ENCODE measurements at places on chromosomes 7 and 10. TPM values are rescaled to one million over a fixed set of nuclear protein-coding genes. Genes with fewer than 3 reads are reported as not detected.
A peak's percentile ranks its signal among the peaks of the same experiment; 100 is the strongest.

- DNase-seq = no peak
Measured at GRCh38 chr10:77520290-77520689, 117.3 kb downstream of the KCNMA1 start.

- no peak for DNase-seq
Measured at GRCh38 chr10:62561151-62561550, 187.0 kb downstream of the ZNF365 start.

DNA sequence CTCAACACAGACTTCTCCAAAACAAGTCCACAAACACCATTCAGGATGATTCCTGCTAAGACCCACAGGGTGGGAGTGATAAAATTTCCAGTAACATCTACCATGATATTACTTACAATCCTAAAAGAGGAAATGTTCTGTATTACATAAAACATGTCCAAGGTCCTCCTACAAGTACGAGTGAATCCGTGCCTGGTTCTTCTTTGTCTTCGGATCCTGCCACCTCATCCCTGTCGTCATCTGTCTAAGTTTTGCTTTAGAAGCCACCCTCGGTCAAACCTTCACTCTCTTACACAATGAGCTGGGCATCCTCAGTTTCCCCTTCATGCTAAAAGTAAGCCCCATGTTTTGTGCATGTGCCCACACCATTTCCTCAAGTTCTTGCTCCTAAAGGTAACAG, 279.0 kb downstream of the KCNMA1 start:
- DNase-seq = no peak

GRCh38 chr7:16651396-16652239, 5.6 kb downstream of the BZW2 start:
- DNase-seq = no peak

- DNase-seq = no peak
Measured at GRCh38 chr7:92727755-92728154, 108.6 kb downstream of the CDK6 start.

DNA sequence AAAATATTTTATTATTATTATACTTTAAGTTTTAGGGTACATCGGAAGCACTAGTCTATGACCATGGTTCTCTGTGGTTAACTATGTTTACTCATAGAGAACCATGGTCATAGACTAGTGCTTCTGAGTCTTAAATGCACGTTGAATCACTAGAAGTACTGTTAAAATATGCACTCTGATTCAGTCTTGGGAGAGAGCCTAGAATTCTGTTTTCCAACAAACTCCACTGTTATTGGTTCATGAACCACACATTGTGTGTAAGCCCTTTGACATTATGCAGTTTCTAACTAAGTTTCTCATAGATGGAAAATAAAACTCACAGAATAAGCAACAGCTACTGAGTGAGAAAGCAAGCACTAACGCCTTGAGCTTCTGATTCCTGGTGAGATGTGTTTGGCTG, 1120.6 kb downstream of the SORCS1 start:
- no peak for DNase-seq

DNA sequence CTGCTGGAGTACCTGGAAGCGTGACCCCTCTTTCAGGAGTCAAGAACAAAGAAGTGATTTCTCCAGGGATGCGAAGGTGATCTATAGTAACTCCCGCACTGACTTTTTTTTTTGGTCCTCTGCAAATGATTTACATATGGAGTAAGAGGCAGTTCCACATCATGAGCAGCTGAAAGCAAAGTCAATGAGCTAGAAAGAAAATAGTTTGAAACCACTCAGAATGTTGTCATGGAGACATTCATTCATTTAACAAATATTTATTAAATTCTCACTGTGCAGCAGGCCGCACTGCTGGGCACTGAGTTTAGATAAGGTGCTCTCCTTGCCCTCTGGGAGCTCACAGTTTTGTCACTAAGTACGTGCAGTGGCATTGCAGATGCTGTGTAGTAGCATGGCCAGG, 206.7 kb downstream of the CAMK1D start:
- no peak for DNase-seq

DNA sequence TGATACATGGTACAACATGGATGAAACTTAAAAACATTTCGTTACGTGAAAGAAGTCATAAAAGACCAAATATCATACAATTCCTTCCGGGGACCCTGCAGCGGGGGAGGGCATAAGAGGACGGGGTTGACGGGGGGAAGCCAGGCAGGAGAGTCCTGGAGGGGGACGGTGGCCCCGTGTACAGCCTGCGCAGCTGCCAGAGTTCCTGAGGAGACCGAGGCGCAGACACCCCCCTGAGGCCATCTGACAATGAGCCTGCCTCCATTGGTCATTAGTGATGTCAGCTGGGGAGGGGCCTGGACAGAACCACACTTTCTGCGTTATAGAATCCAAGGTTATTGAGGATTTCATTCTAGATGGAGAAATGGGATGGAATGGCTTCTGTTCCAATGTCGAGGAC, 47.2 kb downstream of the PRKAG2 start:
- no peak for DNase-seq

GRCh38 chr7:141697211-141697871, 4.6 kb downstream of the DENND11 start:
- peak; percentile 80 for DNase-seq

- no peak for DNase-seq
Measured at GRCh38 chr10:94344522-94345122, 18.1 kb downstream of the NOC3L start.

DNA sequence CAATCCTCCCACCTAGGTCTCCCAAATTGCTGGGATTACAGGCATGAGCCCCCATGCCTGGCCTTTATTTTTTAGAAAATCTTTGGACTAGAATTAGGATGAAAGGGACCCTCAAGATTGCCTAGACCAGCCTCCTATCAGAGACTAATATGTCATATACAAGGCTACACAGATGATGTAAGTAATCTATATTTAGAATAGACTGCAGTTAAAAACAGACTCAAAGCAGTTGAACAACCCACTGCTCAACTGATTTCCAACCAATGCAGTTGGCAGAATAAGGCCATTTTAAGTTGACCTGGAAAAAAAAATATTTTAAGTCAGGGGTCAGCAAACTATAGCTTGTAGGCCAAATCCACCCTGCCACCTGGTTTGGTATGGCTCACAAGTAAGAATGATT, 27.7 kb downstream of the PSPH start:
- DNase-seq = peak; percentile 46

DNA sequence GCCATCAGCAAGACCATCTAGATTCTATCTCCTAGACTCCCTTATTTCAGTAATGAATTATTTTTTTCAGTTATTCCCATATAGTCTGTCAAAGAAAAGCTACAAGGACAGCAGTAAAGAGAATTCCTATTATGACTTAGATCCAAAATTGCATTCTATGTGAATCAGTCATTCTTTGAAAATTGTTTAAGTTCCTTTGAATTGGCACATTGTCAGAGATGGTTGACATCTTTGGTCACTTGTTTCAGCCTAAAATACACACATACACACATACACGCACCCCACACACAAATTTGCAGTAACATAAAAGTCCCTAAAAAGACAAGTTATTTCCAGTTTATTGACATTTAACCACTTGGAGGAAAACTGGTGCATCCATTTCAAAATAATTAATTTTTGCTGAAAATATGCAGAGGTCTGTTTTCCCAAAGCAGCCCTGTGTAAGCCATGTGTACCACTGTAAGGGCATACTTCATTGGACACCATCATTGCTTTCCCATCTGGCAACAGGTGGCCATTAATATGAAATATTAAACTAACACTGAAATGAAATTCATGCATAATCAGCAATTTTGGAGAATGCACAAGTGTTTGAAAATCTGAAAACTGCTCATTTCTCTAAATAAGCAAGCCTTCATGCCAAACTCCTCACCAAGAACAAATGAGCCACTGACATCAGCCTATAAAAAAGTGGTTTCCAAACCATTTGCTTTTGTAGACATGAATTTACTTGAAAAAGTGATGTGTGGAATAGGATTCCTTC, 121.7 kb upstream of the COL1A2 start:
- DNase-seq = peak; percentile 12

DNA sequence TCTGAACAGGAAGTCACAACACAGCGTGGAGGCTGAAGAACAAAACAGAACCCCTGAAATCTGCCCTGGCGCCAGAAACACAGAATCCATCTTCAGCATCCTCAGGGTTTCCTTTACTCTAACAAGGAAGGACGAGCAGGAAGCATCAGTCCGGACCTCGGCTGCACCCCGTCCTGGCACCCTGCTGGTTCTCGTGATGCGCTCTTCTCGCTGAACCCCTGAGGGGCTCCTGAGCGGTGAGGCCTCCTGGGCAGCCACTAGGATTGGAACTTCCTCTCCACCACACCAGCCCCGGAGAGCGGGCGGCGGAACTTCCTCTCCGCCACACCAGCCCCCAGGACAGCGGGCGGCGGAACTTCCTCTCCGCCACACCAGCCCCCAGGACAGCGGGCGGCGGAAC, 461.9 kb downstream of the PTPRN2 start:
- DNase-seq = no peak

GRCh38 chr10:4826792-4827324, 851 bp downstream of the AKR1E2 start:
- no peak for DNase-seq

DNA sequence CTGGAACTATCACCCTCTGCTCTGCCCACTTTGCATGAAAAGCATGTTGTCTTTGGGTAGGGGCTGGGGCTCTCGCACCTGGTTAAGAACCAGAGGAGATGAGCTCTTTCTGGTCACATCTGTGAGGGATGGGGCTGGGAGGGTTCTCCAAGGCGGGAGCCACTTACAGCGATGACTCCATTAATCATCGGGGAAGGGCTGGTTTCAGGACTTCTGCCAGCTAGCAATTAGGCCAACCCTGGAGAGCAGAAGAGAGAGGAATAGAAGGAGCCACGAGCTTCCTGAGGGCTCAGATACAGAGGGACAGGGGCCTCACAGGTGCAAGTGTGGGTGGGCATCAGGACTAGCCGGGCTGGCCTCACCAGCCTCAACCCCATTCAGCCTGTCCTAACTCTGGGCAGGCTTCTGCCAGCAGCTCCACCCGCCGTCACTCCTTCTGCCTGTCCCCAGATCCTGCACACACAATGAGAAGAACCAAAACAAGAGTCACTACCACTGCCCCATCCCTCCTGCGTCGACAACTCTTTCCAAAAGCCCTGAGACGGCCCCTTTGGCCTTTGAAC, 8.4 kb downstream of the AQP1 start:
- DNase-seq = peak; percentile 69

DNA sequence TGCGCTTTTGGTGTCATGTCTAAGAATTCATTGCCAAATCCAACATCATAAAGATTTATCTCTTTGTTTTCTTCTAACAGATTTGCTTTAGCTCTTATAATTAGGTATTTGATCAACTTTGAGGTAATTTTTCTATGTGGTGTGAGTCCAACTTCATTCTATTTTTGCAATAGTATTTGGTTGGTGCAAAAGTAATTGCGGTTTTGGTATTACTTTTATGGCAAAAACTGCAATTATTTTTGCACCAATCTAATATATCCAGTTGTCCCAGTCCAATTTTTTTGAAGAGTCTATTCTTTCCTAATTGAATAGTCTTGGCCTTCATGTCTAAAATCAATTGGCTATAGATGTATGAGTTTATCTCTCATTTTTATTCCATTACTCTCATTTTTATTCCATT, 535.5 kb downstream of the ATRNL1 start:
- no peak for DNase-seq

DNA sequence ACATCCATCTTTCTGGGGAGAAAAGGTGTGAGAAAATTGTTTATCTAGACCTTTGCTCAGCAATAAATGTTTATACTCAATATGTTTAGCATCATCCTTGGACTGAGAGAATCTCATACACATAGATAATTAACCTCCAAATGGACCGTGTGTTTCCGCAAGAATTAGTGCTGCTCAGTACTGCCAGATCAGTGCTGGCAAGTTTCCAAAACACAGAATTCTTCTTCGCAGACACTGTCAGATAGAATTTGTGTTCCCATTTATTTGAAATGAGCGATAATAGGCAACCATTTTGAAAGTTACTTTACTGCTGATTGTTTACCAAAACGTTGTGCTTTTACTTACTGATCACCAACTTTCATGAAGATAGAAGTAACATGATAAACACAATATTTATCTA, 33.7 kb downstream of the STAMBPL1 start:
- no peak for DNase-seq

- no peak for DNase-seq
Measured at GRCh38 chr10:1738950-1739349, 1.6 kb upstream of the ADARB2 start.

DNA sequence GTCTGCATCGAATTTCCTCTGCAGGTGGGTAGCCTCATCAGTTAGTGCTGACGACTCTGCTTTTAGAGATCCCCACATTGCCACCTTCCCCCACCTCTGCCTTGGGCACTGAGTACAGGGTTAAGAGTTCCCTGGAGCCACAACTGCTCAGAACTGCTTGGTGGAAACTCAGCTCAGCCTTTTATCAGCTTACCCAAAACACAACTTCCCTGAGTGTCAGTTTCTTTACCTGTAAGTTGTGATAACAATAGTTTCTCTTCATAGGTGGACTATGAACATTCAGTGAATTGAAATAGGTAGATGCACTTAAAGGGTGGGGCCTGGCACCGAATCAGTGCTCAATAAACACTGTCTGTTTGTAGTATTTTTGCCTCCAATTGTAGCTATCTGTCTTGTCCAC, 11.3 kb downstream of the ASB13 start:
- no peak for DNase-seq

SPDYE1 gene
- not detected for total RNA-seq

TBX20 gene
- total RNA-seq = not detected

SLC4A2 gene
- 662 TPM for total RNA-seq

PRF1 gene
- not detected for total RNA-seq

BET1 gene
- 34.6 TPM for total RNA-seq

OR2A12 gene
- not detected for total RNA-seq

PRTFDC1 gene
- 0.29 TPM for total RNA-seq

TAS2R5 gene
- total RNA-seq = 0.52 TPM

PRPS1L1 gene
- total RNA-seq = not detected

AKR1C3 gene
- 65.8 TPM for total RNA-seq

HMX3 gene
- total RNA-seq = not detected

RASA4B gene
- 19.8 TPM for total RNA-seq

All from myocyte (in vitro differentiated cells).